ENCODE measurements at places on chromosomes 5 and 9.
A peak's percentile ranks its signal among the peaks of the same experiment; 100 is the strongest.

DNA sequence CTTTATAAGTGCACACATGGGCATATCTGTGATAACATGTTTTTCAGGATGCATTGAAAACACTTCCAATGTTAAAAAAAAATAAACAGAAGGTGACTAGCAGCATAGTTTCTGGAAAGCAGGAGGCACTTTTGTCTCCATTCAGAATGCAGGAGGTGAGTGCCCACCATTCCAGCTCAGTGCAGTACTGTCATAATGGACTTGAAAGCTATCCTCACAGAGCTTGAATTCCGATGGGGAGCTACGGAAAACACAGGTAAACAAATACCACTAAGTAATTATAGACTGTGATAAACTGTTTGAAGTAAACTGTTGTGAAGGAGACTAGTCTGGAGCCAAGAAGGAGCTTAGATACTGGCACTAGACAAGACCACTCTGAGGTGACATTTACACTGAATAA, 9.9 kb downstream of the FBN2 start:
- DNase-seq: no peak

DNA sequence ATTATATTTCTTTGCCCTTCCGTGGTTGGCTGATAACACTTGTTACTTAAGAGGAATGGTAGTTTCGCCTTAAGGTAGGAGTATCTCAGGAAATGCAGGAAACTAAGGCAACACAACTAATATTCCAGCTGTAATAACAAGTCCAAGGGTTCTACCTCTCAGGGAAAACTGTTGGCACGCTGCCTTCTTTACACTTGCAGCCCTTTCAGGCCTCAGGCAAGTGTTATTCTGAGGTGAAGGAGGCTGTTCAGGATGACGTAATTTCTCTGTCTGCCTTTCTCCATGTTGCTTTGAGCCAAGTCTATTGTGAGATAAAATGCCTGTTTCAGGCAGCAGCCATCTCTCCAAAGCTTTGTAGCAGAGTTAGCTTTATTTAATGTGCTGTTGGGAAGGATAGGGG, 38.0 kb downstream of the VCAN start:
- DNase-seq: peak; percentile 27

DNA sequence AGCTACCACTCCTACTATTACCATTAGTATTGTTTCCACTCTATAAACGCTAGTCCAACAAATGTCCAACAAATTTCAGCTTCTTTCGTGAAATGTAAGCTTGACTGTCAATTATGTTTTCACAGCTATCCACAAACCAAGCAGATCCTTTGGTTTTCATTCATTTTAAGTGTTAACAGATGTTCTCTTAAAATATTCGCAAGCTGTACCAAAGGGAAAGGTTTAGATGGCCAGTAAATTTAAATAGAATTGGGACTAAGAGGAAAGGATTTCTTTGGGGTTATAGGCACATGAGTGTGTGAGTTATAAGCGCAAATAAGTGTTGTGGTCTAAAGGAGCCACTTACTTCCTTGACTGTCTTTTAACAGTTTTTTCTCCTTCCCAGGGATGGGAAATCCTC, 136.8 kb upstream of the ADRA1B start:
- DNase-seq: no peak

DNA sequence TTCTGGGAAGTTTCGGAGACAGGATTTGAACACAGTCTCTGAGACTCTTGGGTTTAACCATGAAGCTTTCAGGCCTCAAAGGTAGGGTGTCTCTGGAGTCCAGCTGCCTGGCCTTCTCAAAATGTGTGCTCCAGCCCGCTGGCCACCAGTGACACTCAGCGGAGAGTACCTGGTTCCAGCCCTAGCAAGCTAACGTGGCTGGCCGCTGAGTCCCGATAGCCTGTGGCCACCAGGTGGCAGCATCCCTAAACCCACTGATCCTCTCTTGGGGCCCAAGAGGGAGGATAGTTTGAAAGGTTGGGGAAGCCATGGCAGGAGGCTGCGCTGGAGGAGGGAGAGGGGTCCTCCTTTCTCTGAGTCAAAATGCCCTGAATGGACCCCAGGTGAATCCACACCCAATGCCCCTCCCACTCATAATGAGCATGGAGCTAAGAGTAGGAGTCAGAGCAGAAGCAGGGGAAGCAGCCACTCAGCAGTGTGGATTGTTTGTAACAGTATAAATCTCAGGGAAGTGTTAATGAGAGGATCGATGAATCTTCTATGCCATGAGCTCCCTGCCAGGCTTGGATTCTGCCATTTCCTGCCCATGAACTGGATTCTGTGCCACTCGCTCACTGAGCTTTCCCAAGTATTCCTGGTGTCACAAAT, 5.4 kb upstream of the TIFAB start:
- no peak for DNase-seq

DNA sequence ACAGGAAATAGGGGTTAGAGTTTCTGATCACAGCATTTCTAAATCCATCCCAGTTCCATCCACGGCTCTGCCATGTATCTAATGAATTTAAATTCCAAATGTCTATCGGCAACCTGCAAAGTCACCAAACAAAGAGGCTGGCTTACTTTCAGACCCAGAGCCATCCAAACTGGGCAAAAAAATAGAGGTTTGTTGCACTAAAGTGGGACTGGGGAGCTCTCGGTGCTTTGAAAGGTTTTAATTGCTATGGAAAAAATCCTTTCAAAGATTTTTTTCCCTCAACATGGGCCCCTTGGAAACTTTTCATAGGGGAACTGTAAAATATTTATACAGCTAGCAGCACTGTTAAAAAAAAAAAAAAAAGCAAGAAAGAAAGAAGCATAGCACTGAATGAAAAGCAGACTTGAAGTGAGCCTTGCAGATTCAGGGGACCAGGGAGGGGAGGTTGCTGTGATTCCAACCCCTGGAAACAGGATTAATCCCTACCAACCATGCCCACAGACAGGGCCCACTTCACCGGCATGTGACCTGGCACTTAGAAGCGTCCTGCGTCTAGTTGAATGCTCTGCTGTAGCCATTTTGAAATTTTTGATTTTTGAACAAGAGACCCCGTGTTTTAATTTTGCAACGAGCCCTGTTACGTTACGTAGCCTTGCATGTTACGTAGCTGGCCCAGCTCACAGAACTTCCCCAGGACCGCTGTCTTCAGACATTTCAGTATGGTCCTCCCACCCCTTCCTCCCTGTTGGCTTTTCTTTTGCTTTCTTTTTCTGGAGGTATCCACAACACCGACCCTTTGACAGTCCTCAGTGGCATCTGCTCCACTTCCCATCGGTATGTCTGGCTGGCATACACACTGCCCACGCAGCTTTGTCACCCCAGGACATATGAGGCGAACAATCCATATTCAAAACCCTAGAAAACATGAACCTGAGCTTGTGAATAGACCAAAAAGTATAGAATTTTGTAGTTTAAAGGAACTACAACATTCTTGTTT, 105.3 kb upstream of the NFIB start:
- DNase-seq: no peak

- DNase-seq: no peak
Measured at GRCh38 chr9:3863686-3864085, 337.9 kb upstream of the RFX3 start.

GRCh38 chr5:172370648-172371545, 83.4 kb downstream of the SH3PXD2B start:
- no peak for DNase-seq

DNA sequence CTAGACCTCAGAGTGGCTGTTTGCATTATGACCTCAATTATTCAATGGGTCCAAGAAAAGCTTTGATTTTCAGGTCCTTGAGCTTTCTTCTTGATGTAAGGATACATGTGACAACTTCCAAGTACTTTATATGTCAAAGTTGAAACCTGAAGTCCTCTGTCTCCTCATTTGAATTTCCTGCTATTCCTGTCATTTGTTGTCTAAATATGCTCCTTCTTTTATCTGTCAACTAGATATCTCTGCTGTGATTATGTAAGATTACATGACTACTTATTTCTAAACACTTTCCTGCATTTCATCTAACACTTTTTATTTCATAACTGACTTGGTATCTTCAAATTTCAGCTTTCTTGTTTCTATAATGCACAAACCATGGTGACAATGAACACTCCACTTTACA, 670.0 kb upstream of the FAM174A start:
- DNase-seq: no peak

DNA sequence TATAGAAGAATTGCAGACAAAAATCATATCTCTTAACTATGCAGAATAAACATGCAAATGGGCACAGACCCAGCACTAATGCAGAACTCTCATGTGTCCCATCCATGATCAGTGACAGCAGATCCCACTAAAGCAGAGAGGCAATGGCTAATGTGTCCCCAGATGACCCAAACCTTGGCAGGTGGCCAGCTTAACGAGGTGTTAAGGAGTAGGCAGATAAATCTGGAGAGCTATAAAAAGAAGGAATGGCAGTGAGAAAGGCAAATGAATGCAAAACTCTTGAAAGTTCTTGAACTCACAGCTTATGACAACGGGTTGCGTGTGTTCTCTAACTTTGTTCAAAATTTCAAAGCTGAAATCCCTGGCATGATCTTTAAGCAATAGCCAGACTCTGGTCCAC, 265.4 kb downstream of the RASEF start:
- no peak for DNase-seq

DNA sequence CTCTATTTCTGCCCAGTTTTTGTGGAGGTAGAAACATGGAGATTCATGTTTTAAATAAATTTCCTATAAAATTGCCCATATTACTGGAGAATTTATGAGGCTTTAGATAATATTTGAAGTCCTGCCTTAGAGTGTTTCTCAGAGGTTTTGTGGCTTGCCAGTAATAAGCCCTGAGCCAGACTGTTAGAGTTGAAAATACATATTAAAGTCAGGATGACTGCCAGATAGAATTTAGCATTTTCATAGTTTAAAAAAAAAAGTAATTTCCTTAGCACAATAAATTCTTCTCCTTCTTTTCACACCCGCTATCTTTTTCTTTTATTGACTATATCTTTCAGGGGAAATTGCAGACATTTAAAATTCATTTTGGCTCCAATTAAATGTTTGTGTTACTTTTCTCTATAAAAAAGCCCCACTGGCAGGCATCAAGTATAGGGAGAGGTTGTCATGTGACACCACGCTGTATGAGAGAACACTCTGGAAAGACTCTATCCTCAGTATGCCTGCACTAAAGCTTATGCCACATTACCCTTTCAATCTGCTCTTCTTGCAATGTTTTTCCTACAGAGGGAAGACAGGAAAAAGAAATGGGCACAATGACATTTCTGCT, 135.2 kb downstream of the MPDZ start:
- DNase-seq: no peak
